SW 1271 (cell line): ENCODE measurements at places on chromosomes 16 and 17.

- DNase-seq, result no peak
Measured at GRCh38 chr17:43542859-43543258, 3.3 kb downstream of the ETV4 start.

DNA sequence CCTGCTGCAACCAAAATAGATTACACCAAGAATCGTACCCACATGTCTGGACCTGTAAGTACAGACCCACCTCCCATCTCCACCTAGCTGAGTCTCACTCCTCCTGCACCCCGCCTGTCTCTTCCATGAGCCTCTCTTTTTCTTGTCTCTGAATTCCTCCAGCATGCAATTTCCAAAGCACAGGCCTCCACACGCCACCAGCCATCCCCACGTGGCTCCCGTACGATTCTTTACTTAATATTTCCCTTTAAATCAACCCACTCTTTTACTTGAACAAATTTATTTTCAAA, 1.2 kb downstream of the RPH3AL start:
- no peak for DNase-seq

DNA sequence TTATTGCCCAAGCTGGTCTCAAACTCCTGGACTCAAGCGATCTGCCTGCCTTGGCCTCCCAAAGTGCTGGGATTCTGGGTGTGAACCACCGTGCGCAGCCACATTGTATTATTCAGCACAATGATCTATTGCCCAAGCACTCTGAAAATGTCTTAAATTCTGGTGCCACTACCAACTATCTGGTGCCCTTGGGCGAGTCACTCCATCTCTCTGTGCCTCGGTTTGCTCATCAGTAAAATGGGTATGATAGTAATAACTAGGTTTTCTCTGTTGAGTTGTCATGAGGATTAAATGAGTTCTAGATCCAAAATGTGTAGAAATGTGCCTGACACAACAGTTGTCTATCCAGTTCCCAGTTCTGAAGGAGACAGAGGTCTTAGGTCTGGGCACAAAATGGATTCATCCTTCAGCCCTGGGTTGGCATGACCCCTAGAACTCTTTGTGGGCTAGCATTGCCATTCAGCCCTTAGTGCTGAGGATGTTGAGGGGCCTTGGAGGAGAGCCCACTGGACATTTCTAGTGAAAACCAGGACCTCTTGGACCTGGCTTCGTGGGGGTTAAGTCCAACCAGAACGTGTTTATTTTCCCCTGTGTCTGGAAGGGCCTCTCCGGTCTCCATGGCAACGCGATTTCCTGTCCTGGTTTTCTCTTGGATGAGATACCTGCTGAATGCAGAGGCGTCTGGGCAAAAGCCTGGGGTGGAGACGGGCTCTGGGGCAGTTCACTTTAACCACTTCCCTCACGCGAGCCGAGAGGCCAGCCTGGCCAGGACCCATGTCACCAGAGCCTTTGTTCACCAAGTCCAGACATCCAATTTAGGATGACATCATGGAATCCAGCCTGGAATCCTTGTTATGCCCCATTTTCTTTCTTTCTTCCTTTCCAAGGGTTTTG, 43.7 kb upstream of the TNRC6A start:
- peak; percentile 11 for DNase-seq

- no peak for DNase-seq
Measured at GRCh38 chr16:85091522-85091910, 20.8 kb downstream of the CIBAR2 start.

DNA sequence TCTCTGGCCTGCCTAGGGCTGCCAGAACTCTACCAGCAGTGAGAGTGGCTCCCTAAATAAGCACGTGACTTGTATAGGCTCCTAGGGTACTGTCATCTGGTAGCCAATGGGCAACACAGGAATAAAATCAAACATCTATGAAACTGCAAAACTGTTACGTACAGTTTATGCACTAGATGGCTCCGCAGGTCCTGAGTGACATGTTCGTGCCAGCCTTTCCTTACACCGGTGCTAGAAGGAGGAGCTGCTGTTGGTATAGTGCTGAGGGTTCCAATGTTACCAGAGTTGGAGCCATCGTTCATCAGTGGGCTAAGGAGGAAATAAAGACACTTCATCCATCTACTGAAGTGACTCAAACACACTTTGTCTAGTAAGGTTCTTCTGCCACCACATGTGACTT, 63.2 kb upstream of the TRAP1 start:
- no peak for DNase-seq

- DNase-seq, result no peak
Measured at GRCh38 chr16:15834502-15834901, 22.3 kb downstream of the MYH11 start.

DNA sequence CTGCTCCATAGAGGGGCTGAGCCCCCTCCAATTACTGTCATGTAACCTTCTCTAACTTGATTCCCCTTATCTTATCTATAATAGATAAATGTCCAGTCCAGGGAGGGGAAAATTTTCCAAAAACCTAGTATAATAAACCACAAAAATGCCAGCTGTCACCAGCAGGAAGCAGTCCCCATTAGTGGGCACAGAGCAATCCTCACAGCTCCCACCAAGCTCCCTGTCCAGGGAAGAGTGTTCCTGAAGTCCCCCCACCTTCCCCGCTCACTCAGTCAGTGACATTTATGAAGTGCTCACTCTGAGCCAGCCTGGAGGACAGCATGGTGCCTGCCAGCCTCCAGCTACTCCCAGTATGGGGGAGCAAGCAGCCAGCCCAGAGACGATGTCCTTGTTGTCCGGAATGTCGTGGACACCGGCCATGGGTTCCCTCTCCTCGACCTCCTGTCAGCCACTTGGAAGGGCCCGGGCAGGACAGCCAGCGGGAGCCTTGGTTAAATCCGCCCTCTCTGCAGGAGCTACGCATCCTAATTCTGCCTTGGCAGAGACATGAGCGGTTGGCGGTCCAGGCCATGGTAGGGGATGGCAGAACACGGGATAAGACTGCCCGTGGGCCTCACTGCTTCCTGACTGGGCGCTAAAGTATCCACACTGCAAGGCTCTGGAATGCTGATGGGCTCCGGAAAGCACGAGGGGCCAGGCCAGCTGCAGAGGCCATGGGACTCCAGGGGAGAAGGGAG, 102.0 kb upstream of the CDH5 start:
- DNase-seq, result no peak

DNA sequence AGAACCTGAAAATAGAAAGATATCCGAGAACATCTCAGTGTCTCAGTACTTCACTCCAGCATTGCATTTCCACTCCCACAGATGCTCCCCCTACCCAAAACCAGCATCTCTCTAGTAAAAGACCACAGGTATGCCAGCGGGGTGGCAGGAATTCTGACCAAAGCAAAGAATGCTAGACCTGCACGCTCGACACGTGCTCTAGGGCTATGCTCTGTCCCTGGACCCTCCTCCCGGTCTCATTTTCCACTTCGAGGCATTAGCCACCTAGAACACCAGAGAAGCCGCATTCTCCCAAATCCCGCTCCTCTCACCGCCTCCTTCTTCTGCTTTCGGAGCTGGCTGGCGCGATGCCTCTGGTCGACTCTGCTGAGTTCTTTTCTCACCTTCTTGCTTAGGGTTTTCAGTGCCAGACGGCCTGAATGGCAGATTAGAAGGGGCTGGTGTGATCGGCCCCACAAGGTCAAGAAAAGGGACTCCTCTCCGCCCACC, 487 bp downstream of the TSR1 start:
- no peak for DNase-seq

DNA sequence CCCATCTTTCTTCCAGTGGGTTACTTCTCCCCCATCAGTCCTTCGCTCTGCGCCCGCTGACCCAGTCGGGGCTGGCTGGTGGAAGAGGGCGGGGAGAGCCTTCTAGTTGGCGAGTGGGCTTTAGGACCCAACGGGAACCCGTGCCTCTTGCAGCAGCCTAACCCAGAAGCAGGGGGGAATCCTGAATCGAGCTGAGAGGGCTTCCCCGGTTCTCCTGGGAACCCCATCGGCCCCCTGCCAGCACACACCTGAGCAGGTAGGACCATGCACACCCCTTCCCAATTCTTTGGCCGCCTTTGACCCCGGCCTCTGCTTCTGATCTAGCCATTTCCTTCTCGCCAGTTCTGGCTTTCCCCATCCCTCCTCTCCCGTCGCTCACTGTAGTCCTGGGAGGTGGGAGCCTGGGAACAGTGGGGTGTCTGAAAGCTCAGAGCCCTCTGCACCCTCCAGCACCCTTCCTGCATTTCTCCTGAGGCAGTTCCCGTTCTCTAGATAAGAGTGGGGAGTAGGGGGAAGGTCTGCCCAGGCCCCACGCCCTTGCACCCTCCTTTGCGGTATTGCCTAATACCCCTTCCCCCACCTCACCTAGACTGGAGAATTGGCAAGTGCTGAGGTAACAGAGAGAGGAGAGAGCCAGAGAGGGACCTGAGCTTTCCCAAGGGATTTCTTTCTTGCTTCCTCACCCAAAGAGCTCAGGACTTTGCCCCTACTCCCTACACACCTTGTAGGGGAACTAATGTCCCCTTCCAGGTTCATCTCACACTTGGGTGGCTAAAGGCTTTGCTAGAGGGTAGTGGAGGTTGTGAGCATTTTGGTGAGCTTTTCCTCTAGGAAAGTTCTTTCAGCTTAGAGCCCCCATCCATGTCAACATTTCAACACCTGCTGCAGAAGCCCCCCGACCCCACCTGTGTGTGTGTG, at the start of gene RARA:
Gene RARA (plus strand): TSS at position 150 of the 918 bp plus-strand sequence. CDS start 22,039 bp downstream, outside the sequence.
- no peak for DNase-seq

DNA sequence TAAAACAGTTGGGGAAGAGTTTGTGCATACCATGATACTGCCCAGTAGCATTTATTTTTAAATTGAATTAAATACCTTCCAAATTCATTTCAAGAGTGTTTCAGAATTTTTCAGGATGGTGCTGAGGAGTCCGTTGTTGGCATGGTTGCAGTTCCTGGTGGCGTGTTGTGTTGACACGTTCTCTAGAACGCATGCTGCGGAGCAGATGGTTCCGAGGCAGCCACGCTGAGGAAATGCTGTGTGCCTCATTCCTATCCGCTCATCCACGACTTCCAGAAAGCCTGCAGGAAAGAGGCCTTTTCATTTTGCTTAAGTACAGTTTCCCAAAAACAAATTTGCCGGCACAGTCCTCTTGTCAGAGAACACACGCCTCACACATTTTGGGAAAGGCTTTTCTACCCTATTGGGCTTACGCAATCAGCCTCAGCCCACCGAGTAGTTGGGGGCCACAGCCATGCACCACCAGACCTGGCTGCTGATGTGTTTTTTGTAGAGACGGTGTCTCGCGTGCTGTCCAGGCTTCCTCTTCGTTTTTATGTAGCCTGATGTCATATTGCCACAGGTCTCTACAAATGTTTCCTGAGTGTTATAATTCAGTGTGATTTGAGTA, 32.1 kb upstream of the IL17C start:
- no peak for DNase-seq

DNA sequence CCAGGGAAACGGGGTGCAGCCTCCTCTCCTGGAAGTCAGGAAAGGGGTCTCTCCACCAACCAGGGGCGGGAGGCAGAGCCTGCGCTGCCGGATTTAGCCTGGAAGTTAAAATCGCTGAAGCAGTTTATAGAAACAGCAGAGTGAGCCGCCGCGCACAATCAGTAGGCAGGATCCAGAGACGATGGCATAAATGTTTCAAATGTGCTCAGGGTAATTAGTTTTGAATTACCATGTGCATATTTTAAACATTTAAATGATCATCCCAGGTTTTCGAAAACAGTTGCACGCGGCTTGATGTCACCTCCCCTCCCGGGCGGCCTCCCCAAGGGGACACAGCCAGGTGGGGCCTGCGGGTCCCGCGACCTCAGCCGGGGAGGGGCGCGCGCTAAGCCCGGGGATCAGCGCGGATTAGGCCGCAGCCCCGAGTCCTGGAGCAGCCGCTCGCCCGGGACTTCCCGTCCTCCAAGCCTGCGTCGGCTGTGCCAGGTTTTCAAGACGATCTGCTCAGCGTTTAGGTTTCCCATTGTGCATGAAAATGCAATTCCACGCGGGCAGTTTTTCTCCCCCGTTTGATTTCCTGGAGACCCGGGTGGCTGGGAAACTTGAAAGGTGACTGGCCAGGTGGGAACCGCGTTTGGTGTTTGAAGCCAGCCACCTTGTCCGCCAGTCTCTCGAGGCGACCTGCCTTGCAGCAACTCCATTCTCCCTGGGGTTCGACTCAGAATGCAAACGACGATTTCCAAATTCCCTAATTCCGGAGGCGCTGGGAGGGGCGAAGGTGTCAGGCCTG, 78.3 kb downstream of the RPA1 start:
- DNase-seq, result no peak

DNA sequence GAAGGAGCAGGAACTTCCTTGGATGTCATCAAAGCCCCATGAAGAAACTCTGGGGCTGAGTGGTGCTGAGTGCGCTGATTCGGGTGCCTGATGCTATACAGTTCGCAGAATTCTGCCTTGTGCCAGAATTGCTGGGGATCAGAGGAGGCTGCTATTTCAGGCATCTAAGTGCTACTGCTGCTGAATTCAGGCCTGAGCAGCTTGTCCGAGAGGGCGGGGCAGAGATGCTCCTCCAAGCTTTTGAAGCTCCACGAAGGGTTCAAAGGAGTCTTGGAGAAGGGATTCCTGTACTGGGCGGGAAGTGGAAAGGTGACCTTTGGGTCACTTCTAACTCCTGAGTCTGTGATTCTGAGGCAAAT, 227.8 kb downstream of the CCDC182 start:
- no peak for DNase-seq

- DNase-seq, result no peak
Measured at GRCh38 chr16:50207652-50208051, 54.5 kb downstream of the TENT4B start.

GRCh38 chr17:81888105-81888987, 3.0 kb downstream of the ALYREF start:
- no peak for DNase-seq

GRCh38 chr16:17431012-17431411, 39.7 kb downstream of the XYLT1 start:
- no peak for DNase-seq

DNA sequence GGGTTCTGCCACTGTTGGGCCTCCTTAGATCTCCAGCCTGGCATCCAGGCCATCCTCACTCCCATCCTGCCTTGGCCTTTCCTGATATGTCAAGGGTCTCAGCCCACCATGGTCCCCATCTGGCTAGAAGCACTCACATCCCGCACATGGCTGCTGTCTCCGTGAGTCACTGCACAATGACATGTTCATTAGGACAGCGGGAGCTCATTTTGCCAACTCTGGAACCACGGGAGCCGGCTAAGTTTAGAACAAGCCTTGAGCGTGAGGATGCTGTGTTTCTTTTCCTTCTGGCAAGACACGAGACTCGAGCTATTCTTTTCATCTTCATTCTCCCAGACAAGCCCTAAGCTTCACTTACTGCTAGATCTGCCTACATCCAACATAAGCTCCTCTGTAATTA, 65.7 kb upstream of the KSR1 start:
- no peak for DNase-seq

- DNase-seq, result peak; percentile 70
Measured at GRCh38 chr17:17710728-17711541, 29.7 kb downstream of the RAI1 start.

DNA sequence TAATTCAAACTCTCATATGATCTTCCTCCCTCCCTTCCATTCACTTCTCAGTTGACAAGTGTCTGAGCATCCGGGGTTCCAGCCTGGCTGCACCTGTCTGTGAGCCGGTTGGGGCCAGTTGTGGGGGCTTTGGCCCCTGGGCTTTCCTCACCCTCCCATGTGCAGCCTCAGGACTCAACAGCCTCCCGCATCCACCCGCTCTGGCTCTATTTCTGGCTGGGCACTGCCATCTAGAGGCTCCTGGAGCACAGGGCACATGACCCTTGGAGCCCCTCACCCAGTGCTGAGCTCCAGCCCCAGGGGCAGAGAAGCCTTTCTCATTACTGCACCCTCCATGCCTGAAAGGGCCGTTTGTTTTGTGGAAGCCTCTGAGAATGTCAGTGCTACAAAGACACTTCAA, 43.3 kb downstream of the HAPSTR1 start:
- DNase-seq, result peak; percentile 27
